ENCODE measurements at places on chromosomes 2 and 18. TPM values are rescaled to one million over a fixed set of nuclear protein-coding genes. Genes with fewer than 3 reads are reported as not detected.

GRCh38 chr2:157625296-157625695 is 3.4 kb downstream of the ACVR1C start:
- peak; percentile 23 for DNase-seq
- H3K4me3 ChIP-seq = no peak overlapping the region
- peaks cover 6% of the 10 kb centered on the region for H3K27me3 ChIP-seq
- H3K27ac ChIP-seq = no peak overlapping the region
- no peaks in the 10 kb centered on the region for H3K36me3 ChIP-seq

SATB2 gene
- total RNA-seq = 0.07 TPM

- no peaks in the 10 kb centered on the region for H3K4me1 ChIP-seq
- peaks cover 12% of the 10 kb centered on the region for H3K27me3 ChIP-seq
- H3K27ac ChIP-seq = no peak overlapping the region
- no peak for DNase-seq
- H3K36me3 ChIP-seq = no peaks in the 10 kb centered on the region
These were observed 44.4 kb downstream of the FHOD3 start for GRCh38 chr18:36341944-36342343.

DNA sequence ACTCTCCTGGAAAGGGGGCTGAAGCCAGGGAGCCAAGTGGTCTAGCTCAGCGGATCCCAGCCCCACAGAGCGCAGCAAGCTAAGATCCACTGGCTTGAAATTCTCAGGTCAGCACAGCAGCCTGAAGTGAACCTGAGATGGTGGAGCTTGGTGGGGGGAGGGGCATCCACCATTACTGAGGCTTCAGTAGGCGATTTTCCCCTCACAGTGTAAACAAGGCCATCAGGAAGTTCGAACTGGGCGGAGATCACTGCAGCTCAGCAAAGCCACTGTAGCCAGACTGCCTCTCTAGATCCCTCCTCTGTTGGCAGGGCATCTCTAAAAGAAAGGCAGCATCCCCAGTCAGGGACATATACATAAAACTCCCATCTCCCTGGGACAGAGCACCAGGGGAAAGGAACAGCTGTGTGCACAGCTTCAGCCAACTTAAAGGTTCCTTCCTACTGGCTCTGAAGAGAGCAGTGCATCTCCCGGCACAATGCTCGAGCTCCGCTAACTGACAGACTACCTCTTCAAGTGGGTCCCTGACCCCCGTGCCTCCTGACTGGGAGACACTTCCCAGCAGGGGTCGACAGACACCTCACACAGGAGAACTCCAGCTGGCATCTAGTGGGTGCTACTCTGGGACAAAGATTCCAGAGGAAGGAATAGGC is 282.3 kb upstream of the EPC2 start:
- DNase-seq = no peak
- H3K4me1 ChIP-seq = no peaks in the 10 kb centered on the region
- no peak overlapping the region for H3K27ac ChIP-seq

CROCC2 gene
- not detected for total RNA-seq

TMEM182 gene
- 6.1 TPM for total RNA-seq

PDE1A gene
- not detected for total RNA-seq

DNA sequence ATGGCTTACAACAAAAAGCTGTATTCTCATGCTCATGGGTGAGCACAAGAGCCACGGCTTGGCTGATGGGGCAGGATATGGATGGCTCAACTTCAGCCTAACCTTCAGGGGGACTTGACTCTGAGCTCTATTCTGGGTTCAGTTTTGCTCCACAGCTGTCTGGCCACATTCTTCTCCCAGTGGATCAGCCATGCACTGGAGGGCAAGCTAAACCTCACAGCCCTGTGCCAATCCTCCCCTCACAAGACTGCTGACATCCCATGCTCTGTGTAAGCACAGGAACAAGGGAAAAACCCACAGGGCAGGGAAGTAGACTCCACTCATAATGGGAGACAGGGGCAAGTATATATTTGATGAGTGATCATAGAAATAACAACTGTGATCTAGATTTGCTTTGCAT is 35.6 kb downstream of the COPS8 start:
- H3K4me1 ChIP-seq = peaks cover 3% of the 10 kb centered on the region
- DNase-seq = no peak
- no peaks in the 10 kb centered on the region for H3K27me3 ChIP-seq
- no peak overlapping the region for H3K27ac ChIP-seq

- no peak overlapping the region for H3K4me3 ChIP-seq
- no peak for DNase-seq
- no peak overlapping the region for H3K27ac ChIP-seq
These were observed 90.5 kb downstream of the TMEM18 start for GRCh38 chr2:586641-587076.

DNA sequence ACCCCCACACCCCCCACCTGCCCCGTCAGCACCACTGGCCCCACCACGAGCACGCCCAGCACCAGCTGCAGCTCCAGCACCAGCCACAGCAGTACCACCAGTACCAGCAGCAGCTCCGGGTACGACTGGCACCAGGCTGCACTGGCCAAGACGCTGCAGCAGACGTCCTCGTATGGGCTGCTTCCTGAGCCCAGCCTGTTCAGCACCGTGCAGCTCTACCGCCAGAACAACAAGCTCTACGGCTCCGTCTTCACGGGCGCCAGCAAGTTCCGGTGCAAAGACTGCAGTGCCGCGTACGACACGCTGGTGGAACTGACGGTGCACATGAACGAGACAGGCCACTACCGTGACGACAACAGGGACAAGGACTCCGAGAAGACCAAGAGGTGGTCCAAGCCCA is 75.3 kb downstream of the TSHZ1 start:
- no peaks in the 10 kb centered on the region for H3K4me1 ChIP-seq
- no peaks in the 10 kb centered on the region for H3K27me3 ChIP-seq
- peaks cover 35% of the 10 kb centered on the region for H3K36me3 ChIP-seq
- no peak for DNase-seq
- no peak overlapping the region for H3K4me3 ChIP-seq

BCL2 gene
- total RNA-seq = 88.9 TPM

DNA sequence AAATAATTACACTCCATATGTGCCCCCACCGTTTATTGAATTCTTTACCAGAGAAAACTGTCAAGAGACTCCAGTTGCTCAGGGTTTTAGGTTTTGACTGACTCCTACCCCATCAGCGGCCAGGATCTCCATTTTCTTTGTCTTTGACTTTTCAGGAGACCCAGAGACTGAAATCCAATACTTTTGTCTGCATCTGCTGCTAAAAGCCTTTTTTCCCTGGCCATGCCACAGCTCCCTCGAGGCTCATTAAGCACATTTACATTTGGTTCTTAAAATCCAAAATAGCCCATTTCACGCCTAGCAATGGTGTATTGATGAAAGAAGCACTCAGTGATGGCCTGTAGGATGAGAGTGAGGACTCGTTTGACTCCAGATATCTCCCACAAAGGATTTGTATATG is 332.6 kb upstream of the ACVR2A start:
- no peak overlapping the region for H3K4me3 ChIP-seq
- no peaks in the 10 kb centered on the region for H3K36me3 ChIP-seq
- H3K27me3 ChIP-seq = no peaks in the 10 kb centered on the region
- no peak for DNase-seq
- no peak overlapping the region for H3K27ac ChIP-seq

DNA sequence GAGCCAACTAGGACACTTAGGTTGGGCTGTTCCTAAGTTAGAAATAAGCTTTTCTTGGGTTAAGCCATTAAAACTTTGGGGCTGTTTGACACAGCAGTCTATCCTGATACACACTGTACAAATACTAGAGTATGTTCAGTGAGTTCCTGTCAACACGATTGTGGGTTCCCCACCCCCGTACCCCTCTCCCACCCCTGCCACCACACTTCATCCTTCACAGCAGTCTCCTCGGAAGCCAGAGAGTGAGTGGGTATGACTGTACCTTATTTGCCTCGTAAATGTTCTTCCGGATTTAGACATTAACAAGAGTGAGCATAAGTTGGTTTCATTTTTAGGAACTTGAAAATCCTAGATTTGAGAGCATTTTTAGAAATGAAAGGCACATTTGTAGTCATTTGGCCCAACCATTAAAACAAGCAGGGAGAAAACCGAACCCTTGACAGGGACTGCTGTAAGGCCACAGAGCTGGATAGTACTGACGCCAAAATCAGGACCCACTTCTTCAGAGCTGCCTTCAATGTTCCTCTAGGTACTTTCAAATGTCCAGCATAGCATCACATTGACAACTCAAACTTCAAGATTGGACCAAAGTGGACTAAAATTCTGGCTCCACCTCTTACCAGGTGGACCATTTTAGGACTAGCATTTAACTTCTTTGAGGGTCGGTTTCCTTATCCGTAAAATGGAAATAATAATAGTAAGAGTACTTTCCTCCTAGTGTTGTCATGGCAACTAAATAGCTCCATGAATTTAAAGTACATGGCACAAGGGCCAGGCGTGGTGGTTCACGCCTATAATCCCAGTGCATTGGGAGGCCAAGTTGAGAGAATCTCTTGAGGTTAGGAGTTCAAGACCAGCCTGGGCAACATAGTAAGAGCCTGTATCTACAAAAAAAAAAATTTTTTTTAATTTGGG is 166.3 kb upstream of the SERTAD2 start:
- peak overlapping the region; percentile 92 for H3K27ac ChIP-seq
- peak overlapping the region; percentile 35 for H3K4me3 ChIP-seq
- peaks cover 23% of the 10 kb centered on the region for H3K4me1 ChIP-seq

GRCh38 chr2:235047171-235048160 is 95.6 kb downstream of the SH3BP4 start:
- peaks cover 12% of the 10 kb centered on the region for H3K4me1 ChIP-seq
- no peak for DNase-seq
- no peak overlapping the region for H3K27ac ChIP-seq
- no peaks in the 10 kb centered on the region for H3K36me3 ChIP-seq
- H3K4me3 ChIP-seq = no peak overlapping the region

CABLES1 gene
- 3.8 TPM for total RNA-seq

DNA sequence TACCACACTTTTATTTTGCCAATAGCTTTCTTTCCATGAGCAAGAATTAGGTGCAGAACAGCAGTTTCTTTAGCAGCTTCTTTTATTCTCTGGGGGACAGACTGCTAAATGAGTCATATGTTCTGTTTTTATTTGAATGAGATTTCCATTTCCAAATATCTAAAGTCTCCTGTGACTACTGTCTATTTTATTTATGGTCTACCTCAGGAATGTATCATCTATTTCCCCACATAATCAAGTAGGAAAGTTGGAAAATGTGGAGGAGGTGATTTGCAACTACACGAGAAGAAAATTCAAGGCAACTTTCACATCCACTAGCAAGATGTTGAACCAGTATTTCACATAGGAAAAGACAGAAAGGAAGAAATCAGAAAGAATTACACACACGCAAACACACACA is 139.9 kb upstream of the MEX3C start:
- H3K4me3 ChIP-seq = no peak overlapping the region
- H3K27me3 ChIP-seq = peaks cover 13% of the 10 kb centered on the region
- no peaks in the 10 kb centered on the region for H3K4me1 ChIP-seq
- no peaks in the 10 kb centered on the region for H3K36me3 ChIP-seq

DNA sequence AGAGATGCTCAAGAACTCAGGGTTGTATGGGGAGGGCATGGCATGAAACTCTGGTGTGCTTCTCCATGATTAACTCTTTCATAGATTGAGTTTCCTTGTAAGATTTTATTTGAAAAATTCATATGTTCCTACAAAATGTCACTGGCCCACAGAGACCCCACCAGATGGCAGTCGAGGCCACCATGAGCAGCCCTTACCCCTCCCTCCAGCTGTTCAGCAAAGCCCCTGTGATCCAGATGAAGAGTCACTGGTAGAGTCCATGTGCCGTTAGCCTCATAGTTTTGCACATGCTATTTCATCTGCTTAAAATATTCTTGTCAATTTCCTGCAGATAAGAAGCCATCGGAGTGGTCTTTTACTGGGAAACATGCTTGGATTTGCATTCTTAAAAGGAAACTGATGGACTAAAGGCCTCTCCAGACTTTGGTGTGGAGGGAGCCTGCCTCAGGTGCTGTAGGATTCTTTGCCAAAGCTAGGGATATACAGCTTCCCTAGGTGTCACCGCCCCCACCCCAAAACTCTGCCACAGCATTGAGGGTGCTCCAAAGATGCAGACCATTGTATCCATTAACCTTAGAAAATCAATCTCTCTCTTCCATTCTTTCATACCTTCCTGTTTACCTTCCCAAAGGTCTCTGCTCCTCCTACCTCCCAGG is 18.8 kb downstream of the ZNF385B start:
- peaks cover 2% of the 10 kb centered on the region for H3K27me3 ChIP-seq
- H3K4me3 ChIP-seq = no peak overlapping the region
- no peak overlapping the region for H3K27ac ChIP-seq
- DNase-seq = peak; percentile 42

NETO1 gene
- not detected for total RNA-seq

DNA sequence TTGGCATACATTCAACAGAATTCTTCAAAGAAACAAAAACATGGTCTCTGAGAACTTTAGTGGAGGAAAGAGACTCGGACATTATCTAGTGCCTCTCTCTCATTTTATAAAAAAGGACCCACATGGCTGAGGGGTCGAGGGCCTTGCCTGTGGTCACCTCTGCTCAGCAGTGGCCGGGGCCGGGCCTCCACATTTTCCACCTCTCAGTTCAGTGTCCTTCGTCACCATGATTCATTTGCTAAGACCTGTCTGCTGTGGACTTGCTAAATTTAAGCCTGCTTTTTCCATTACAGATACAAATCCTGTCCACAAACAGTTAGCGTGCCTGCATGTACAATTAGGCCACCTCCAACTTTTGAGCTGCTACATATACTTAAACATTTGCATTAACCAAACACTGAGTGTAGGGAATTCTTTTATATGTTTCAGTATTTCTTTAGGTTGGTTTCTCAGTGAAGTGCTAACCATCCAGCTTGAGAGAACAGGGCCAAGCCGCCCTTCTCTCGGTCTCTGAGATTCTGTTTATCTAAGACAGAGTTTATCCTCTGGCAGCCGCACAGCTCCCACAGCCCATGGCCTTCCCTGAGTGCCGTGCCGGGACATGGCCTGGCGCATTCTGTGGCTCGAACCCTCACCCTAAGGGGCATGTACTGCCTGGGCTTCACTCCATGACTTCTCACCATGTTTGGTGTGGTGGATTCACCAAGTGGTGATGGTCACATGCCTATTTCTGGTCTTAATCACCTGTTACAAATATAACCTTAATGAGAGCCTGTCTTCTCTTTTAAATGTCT is 46.2 kb downstream of the COA5 start:
- no peak overlapping the region for H3K4me3 ChIP-seq
- H3K27me3 ChIP-seq = no peaks in the 10 kb centered on the region
- H3K4me1 ChIP-seq = peaks cover 12% of the 10 kb centered on the region
- H3K36me3 ChIP-seq = peaks cover 28% of the 10 kb centered on the region
- no peak for DNase-seq
- no peak overlapping the region for H3K27ac ChIP-seq

KYNU gene
- not detected for total RNA-seq

MEP1B gene
- total RNA-seq = not detected
